Stimulated activated CD4-positive, alpha-beta T cell treated with anti-CD3 and anti-CD28 coated beads, Interleukin-1b, Interleukin-23, amount 100 ng/mL, for 24 hours (primary cell): ENCODE measurements at places on chromosomes 6 and 20.

DNA sequence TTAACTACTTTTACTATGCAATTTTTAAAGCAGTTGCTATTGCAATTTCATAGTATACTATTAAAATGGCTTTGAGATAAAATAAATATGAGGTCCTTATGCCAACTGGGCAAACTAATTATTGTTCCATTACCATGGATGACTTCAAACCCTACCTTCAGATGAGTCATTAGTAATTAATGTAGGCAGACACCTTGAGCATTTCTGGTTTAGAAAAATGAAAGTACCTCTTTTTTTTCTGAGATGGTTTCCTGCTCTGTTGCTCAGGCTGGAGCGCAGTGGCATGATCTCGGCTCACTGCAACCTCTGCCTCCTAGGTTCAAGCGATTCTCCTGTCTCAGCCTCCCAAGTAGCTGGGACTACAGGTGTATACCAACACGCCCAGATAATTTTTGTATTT, 11.9 kb downstream of the ASF1A start:
- DNase-seq, result no peak

DNA sequence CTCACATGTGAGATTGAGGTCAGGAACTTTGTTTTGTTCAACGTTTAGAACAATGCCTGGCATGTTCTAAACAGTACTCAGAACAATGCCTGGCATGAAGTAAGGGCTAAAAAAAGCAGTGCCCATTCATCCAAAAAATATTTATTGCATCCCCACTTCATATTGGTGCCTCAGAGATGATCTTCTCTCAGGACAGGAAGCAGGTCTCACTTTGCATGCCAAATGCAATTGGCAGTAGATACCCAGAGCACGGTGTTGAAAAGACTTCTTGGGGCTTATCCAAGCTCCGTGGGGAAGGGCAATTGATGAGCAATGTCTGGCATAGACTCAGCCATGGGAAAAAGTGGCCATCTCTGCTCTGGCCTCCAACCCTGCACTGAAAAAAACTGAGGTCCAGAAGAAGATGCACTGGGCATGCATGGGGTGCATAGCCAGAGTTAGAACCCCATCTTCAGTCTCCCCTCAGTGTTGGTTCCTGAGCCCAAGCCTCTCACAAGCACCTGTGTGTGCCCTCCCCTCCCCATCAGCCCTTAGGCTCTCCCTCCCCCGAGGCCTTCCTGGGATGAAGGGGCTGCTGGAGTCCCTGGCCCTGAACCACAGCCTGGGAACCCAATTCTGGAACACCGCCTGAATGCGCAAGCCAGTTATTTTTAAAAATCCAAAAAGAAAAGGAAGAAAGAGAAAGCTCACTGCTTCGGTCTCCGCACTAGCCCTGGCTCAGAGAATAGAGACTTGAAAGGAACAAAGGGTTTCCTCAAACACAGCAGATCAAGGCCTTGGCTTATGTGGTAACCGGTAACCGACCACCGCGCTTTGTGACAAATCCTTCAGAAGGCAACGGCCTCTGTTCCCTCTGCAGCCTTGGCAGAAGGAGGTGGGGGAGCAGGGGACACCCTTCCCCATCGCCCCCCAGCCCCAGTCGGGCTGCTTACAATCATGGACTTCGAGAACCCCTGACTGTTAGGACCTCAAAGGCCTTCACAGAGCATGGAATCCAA, 78.5 kb upstream of the SIRPA start:
- no peak for DNase-seq

DNA sequence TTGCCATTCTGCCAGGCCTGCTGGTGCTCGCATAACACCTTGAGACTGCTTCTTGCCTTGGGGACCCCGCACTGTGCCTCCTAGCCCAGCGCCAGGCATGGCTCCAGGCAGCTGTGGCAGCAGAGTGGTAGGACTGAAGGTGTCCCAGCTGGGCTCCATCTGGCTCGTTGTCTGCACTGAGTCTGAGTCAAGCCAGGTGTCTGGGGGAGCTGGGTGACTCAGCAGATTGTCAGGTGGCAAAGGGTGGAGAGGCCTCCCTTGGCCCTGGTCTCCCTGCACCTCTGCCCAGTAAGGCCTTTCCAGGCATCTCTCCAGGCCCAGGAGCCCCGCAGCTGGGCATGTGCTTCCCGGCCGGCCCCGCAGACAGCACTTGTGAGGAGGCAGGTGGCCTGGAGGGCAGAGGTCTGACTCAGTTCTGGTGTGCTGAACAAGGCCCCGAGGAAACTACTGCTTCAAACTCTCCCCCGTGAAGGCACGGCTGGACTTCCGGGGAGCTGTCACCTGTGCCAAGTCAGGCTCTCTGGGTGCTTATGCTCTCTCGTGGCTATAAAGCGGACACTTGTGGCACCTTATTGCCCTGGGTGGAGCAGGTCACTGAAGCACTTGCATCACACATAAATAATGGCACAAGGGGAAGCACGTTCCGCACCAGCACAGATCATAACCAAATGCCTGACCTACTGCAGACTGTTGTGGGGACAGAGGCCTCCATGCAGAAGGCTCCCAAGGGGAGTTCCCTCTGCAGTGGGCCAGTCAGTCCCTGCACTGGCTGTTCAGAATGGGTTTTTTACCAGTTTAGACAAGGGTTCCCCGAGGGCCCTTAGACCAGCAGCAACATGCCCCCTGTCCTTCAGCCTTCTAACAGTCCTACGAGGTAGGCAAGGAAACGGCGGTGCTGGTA, 27.5 kb downstream of the FOXC1 start:
- DNase-seq, result no peak

GRCh38 chr6:161444464-161444863, 170.6 kb upstream of the AGPAT4 start:
- DNase-seq, result peak; percentile 2

DNA sequence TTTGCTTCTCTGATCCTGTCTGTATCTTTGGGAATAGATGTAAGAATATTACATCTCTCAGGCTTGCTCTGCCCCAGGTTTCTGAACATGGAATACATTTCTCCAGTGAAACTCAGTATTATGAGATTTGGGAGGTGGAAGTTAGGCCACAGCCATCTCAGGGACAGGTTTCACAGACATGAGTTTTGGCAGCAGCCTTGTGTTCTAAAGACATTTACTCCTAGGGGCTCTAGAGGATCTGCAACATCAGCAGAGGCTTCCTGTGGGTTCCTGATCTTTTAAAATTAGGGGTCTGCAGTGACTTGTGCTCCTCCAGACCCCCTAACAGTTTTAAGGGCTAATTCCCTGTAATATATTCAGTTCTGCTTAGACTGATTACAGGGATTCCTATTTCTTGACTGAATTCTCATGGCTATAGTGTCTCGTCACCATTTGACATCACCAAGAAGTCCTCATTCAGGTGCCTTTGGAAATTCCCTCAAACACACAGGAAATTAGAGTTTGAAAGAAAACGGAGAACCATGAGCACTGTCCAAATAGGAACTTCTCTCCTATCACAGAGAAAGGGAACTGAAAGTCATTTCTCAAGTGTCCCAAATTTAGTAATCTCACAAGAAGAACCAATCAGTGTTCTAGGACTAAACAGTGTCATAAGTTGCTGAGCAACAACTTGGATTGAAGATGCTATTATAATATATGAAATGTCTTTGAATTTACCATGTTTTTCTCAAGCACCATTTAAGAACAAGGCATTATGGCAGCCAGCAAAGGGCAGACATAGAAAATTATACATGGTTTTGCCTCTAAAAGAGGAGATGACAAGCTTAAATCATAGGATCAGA, 2.5 kb upstream of the HLA-DRA start:
- DNase-seq, result no peak

- no peak for DNase-seq
Observed at GRCh38 chr6:46135176-46135575, 5.4 kb downstream of the ENPP4 start.

GRCh38 chr6:143401068-143401446, 49.4 kb downstream of the ADAT2 start:
- no peak for DNase-seq

DNA sequence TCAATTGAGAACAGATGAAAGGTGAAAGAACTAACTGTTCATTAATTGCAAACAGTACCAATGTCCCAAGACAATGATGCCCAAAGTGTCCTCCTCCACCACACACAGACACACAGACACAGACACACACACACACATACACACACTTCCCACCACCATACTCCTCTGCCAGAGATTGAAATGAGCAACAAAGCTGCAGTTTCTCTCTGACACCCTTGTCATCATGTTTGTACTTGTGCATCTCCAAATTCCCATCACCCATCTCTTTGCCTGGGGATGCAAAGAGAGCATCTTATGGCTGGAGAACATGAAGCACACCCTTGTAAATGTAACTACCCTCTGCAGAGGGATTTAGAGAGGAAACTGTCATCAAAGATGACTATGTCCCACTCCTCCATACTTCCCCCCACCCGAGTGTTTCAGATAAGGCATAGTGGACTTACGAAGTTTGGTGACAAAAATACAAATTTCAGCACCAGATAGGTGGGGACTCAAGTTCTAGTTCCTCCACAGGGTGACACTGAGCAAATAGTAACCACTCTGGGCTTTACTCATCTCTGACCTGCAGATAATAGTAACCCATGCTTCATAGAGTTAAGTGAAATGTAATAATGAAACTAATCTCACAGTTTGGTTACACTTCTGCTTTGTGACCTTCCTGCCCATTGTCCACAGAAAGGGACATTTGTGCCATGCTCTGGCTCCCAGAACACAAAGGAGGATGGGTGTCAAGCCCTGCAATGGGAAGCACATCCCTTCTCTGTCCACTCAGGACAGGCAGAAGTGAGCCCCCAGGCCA, 8.7 kb downstream of the MAFB start:
- DNase-seq, result no peak

- no peak for DNase-seq
Observed at GRCh38 chr6:136114661-136115060, 135.4 kb downstream of the MTFR2 start.

GRCh38 chr20:5657190-5657875, 92.9 kb upstream of the SHLD1 start:
- DNase-seq, result no peak

DNA sequence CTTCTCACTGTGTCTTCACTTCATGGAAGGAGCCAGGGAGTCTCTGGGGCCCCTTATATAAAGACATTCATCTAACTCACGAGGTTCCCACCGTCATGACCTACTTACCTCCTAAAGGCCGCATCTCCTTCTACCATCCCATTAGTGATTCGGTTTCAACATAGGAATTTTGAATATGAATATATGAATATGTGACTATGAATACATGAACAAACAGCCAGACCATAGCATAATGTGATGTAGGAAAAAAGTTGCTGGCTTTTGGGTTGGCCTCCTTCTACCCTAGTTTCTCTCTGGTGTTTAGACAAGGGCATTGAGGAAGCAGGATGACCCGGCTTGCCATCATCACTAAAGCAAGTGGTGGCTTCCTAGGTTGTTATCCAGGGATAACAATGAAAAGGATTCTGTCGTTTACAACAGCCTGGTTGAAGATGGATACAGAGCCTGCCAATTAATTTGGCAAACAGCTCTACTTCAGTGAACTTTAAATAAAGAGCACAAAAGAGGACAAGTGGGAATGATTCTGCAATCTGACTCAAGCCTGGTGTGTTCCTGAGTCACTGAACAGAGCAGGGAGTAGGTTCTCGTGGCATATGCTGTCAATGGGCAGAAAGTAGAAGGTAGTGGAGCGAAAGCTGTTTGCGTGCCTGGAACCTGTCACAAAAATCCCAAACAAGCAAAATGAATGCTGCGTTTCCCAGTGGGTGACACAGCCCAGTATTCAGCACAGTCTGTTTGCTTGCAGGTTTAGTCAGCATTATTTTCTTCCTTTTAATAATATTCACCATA, 44.0 kb upstream of the DOK5 start:
- DNase-seq, result no peak

- no peak for DNase-seq
Observed at GRCh38 chr6:33875696-33876095, 71.9 kb upstream of the MLN start.

DNA sequence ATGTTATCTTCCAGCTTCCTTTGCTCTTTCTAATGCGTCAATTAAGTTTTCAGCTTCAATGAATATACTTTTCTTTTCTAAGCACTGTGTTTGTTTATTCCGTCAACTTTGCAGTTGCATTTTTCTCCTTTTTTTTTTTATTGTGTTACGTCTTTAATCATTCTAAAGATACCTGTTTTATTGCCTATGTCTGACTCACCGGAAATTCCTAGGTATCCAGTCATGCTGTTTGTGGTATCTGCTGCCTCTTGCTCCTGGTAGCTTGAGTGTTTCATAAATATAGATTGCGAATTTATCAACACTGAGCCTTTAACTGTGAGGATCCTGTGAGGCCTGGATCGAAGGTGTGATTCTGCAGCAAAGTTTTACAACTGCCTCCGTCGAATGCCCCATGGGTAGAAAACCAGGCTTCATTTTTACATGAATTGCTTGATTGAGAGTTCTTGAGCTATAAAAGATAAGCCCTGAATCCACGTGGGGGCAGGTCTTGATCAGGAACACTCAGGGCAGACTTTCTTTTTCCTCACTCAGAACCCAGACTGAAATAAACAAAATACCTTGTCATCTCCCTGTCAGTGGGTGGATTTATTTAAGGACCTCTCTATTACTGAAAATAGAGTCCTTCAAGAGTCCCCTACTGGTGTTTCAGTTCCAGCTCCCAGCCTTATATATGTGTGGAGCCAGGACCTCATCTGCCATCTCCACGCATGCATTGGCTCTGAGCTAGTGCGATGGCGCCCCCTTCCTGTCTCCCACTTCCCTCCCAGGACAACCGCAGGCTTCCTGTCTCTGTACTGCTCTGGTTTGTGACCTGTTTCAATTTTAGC, 60.1 kb upstream of the LRRC1 start:
- DNase-seq, result no peak

- DNase-seq, result no peak
Observed at GRCh38 chr6:147782302-147782701, 273.8 kb downstream of the SAMD5 start.

GRCh38 chr20:63151554-63152321, 64.2 kb downstream of the YTHDF1 start:
- DNase-seq, result no peak

DNA sequence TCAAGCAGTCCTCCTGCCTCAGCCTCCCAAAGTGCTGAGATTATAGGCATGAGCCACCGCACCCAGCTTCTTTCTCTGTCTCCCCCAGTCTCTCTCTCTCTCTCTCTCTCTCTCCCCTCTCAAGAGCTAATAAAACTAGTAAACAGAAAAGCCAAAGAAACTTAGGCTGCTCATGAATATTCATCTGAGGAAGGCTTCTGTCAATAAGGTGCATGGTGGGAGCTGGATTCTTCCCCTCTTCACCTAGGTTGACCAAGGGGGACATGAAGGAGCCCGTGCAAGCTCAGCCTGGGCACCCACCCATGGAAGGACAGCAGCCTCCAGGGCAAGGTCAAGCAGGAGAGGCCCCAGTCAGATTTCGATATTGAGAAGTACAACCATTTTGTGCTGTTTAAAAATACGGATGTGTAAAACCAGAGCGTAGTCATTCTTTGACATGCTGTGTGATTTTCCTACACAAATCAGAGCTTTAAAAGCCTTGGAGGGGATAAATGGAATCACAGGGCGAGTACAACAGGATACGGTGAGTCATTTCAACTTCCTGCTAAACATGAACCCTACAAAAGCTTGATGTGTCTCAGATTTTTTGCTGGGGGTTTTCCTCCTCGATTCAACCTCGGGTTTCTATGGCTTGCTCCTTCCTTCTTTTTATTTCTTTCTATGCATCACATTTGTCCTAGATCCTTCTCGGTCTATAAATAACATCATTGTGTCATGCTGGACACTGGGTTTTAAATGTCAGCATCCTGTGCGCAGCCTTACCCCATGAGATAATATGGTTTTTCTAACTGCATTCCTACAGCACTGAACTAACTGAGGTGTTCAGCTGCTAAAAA, 368.9 kb upstream of the JARID2 start:
- no peak for DNase-seq
